Activated naive CD4-positive, alpha-beta T cell (primary cell): ENCODE measurements at places on chromosomes 1 and 21.

DNA sequence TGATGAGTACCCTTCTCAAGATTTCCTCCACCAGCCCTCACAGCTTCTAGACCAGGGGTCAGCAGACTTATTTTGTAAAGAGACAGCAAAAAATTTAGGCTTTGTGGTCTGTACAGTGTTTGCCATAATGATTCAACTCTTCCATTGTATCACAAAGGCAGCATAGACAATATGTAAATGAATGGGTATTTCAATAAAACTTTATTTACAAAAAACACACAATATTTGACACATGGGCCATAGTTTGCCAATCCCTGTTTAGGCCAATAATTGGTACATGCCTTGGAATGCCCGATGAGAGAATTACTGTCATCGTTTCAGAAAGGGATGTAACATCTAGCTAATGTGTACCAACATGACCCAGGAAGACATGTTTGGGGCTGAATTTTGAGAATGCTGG lies 178.9 kb upstream of the GALNT2 start:
- no peak for DNase-seq

DNA sequence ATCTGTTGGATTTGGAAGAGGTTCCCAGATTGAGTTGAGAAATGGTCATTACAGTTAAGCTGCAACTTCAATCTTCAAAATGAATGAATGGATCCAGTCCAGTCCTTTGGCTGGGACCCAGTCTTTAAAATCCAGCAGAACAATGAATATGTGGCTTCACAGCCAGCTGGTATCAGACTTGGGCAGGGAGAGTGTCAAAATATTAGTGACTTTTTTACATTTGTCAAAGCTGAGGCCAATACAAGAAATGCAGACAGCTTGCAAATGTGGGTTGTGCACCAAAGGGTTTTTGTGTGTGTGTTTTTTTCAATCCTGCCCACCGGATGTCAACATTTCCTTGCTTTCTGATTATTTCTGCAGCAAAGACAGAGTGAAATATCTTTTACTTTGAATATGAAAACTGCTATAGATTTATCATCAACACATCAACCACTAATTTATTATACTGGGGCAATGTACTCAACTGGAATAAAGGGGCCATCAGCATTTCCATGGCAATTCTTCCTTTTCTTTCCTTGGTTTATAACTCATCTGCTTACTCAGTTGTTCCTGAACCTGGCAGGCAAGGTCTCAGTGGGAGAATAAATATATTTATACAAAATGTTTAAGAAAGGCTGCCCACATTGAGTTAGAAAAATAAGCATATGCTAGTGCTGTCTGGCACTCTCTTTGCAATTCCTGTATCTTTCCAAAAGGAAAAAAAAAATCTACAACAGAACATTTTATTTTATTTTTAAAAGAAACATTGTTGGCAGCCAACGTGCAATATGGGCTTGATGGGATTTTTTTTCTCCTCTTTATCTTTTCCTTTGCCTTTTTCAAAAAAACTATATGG lies 491.6 kb upstream of the C1orf87 start:
- no peak for DNase-seq

GRCh38 chr1:153261281-153262069 lies 2.0 kb downstream of the LORICRIN start:
- peak; percentile 14 for DNase-seq

DNA sequence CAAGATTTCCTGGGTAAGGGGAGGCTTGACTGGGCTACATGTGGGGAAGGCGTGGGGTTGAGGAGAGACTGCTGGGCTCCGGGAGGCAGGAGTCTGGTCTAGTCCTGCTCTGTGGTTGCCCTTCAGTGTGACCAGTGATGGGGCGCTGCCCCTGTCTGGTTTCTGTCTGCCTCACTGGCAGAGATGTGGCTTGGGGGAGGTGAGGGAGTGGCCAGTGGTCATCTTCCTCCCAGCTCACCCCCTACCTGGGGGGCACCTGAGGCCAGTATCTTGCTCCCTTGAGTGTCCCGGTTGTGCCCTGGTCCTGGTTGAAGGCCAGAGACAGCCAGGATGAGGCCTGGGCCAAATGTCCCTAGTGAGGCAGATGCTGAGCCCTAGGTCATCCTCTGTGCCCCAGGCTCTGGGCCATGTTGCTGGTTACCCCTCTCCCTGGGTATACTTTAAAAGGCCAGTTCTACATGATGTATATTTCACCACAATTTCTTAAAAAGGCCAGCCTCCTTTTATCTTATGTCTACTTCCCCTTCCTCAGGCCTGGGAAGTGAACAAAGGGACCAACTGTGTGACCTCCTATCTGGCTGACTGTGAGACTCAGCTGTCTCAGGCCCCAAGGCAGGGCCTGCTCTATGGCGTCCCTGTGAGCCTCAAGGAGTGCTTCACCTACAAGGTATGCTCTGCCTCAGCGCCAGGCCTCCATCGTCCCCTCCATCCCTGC lies 10.5 kb downstream of the FAAH start:
- DNase-seq: no peak

- DNase-seq: no peak
Observed at GRCh38 chr1:45913731-45914501, 110.5 kb downstream of the MAST2 start.

- no peak for DNase-seq
Observed at GRCh38 chr1:184056921-184057555, 5.5 kb downstream of the TSEN15 start.

- DNase-seq: no peak
Observed at GRCh38 chr1:183734543-183735036, 70.3 kb upstream of the RGL1 start.

DNA sequence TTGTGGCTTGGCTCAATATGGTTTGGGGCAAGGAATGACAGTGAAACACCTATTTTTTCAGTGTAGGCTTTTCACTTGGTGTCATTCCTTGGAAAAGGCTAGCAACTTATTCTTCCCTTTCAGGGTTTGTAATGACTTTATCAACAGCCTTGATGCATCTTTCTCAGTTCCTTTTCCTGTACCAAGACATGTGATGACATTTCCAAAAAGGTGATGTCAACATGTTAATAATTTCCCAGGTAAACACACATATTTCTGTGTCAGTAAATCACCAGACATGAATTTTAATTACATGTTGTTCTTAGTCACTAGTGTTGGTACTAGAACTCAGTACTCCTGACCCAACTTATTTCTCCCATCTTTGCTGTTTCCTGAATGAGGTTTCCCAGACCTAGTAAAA lies 37.8 kb upstream of the RRP15 start:
- DNase-seq: no peak

GRCh38 chr1:99993468-99993845 lies 23.7 kb downstream of the SLC35A3 start:
- no peak for DNase-seq

GRCh38 chr1:27070390-27071048 lies 57.9 kb upstream of the TENT5B start:
- no peak for DNase-seq

GRCh38 chr1:111937147-111937725 lies 52.2 kb downstream of the KCND3 start:
- DNase-seq: no peak

DNA sequence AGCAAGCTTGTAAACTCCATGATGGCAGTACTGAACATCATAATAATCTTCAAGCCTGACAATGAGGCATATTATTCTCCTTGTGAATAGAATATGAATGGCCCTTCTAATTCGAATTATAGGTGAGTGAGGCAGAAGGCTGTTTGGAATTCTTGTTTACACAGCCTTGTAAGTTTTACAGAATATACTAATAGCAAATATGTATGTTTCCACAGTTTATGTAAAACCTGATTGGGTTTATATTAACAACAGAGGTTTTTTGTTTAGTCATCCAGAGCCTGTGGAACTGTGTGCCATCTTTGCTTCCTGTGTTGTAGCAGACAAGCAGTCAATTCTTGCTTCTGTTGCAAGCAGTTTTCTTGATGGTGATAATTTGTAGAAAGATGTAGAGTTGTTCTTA lies 8.0 kb downstream of the OSBPL9 start:
- no peak for DNase-seq

DNA sequence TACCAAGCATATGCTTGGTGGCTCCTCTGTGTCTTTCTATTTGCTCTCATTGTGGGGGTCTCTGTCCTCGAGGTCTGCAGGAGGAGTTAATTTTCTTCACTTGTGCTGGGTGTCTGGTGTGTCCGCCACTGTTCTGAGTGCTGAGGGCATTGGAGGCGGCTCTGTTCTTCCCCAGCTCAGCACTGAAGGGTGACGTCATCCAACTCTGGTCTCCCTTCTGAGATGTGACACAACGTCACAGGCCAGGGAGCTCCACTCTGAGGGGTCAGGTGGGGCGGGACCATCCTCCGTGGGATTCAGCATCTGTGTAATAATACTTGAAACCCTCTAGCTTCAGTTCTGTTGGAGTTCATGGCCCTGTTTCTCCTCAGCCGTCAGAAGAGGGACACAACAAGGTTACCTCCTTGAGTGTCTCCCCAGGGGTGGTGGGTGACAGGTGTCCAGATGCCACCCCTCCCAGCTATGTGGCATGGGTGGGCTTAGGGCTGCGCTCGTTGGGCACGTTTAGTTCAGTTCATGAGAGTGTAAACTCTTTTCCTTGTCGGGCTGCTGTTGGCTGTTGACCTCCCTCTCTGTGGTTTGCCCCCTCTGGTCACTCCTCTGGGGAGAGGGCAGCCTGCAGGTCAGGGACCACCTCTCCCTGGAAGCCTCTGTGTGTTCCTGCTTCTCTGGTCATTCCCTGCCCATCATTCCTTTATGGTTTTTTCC lies 3.1 kb downstream of the IBA57 start:
- no peak for DNase-seq

GRCh38 chr1:203342192-203342940 lies 8.6 kb downstream of the FMOD start:
- DNase-seq: peak; percentile 41

- DNase-seq: no peak
Observed at GRCh38 chr1:116908266-116908665, 1.4 kb upstream of the PTGFRN start.

DNA sequence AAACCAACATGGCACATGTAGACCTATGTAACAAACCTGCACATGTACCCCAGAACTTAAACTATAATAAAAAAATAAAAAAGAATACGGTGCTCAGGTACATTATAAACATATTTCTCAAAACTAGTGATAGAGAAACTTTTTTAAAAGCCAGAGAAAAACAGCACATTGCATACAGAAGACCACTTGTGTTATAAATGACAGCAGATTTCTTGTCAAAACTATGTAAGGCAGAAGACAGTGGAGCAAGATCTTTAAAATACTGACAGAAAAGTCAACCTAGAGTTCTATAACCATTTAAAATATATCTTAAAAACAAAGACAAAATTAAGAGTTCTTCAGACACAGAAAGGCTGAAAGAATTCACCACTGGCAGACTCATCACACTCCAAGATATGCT lies 144.7 kb downstream of the NEGR1 start:
- no peak for DNase-seq

DNA sequence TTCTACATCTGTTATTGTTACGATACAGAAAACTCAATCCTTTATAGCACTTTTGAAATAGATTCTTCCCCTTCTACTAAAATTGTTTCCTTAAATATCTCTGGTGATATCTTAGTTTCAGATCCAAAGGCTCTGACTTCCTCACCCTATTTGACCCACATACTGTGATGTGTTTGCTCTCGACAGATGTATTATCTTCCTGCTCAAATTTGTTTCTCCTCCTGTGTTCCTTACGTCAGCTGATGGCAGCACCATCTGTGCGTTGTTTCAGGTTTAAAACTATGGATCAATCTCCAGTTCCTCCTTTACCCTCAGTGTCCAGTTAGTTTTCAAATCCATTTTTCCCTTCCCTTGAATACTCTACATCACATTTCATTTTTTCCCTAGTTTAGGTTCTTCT lies 274.4 kb downstream of the RYR2 start:
- DNase-seq: no peak

DNA sequence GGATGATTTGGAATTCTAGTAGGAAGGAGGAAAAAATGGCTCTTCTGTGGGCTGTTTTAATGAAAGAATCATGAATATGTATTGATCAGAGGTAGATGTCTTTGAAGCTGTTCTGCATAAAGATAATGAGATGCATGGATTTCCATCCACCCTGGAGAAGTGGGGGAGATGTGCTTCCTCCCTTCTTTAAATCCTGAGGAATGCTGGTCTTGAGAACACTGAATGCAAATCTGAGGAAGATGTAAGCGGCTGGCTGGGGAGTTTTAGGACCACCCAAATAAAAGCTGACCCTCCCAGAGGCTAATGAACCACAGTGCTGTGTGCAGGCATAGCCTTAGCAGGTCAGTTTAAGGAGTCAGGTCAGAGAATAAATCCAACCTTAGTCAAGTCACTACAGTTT lies 37.3 kb downstream of the ZMYND12 start:
- no peak for DNase-seq

DNA sequence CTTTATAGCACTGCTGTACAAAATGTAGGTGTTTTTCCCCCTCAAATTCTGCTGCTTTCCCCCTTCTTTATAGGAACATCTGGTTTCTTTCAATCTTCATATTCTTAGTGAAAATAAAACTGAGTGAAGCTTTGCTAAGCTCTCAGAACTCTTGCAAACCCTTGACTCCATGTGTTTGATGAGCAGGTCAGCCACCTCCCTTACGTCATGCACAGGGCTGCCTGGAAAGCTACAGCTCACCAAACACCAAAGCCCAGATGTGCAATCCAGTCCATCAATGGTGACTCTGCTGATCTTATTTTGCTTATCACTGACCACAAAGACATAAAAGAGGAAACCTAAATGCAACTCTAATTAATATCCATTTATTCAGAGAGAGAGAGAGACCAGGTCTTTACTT lies 5.5 kb downstream of the CACNA1E start:
- DNase-seq: no peak

- DNase-seq: no peak
Observed at GRCh38 chr1:245953876-245954660, 553.0 kb downstream of the SMYD3 start.

GRCh38 chr1:242747233-242747632 lies 222.7 kb upstream of the PLD5 start:
- no peak for DNase-seq

DNA sequence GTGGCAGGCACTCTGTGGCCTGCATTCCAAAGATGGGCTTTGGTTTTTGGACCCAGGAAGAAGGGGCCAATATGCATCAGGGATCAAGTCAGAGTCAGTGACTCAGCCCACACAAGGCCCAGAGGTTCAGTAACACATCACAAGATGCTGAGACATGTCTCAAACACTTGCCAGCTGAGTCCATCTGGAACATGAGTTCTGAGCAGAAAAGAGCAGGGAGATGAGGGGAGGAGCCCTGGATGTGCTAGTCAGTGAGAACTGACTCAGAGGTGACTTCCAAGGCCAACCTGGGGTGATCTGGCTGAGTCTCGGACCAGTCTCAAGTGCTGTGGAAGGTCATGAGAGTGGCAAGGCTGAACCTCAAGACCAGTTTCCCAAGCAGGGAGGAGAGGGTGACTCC lies 150.1 kb downstream of the CDC7 start:
- DNase-seq: no peak

GRCh38 chr1:234955107-234955731 lies 173.4 kb downstream of the TOMM20 start:
- DNase-seq: no peak

DNA sequence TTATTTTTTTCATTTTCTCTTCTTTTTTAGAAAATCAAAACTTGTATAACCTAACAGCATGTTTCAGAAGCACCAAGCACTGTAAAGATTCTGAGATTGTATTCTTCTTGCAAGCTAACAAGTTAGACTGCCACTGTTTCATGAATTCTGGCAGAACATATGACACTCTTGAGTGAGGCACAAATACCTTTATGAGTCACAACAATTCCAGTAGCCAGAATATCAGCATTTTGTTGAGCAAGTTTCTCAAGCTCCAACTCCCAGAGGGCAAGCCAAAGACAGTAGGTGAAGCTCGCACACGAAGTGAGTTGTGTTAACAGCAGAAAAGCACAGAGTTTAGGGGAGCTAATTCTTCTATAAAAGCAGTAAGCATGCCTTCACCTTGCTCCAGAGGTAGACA lies 268.8 kb upstream of the NCAM2 start:
- DNase-seq: no peak

- DNase-seq: no peak
Observed at GRCh38 chr1:25020851-25021590, 90.9 kb upstream of the RUNX3 start.
